Esophagus squamous epithelium (tissue), 5 donors: ENCODE measurements at places on chromosomes 7 and 10.

- DNase-seq = no peak
Observed at GRCh38 chr7:105989191-105989590, 26.1 kb downstream of the CDHR3 start.

DNA sequence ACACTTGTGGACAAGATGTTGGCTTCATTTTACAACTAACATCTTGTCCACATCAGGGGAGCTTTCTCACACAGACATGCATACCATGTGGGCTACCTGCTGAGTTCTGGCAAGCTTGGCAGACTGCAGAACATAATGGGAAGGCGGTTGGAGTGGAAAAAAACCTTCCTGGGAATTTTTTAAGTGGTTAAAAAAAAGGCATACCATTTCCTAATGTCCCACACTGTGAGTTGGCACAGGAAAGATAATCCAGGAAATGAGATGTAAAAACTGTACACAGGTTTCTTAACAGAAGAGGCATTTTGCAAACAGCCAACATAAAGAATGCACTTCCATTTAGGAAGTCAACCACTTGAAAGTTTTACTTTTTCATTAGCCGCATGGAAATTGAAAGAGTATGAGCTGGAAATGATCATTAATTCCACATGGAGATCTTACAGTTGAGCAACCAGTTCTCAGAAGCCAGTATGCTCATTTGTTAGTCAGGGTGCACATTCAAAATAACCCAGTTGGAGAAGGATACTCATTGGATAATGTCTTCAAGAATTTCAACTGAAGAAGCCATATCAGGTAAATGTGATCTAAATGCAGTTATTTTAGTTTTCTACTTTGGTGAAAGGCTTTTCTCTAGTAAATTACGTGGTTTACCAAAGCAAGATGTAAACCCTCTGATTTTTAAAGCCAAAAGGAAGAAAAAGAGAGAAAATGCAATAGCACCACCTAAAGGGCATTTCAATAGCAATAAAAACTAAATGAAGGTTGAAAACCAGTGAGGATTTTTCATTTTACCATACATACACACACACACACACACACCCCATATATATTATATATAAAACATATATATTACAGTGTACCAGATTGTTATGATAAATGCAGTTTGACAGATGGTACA lies 194.0 kb downstream of the TAX1BP1 start:
- DNase-seq = no peak

GRCh38 chr10:122446668-122447423 lies 7.6 kb upstream of the ARMS2 start:
- DNase-seq = no peak

DNA sequence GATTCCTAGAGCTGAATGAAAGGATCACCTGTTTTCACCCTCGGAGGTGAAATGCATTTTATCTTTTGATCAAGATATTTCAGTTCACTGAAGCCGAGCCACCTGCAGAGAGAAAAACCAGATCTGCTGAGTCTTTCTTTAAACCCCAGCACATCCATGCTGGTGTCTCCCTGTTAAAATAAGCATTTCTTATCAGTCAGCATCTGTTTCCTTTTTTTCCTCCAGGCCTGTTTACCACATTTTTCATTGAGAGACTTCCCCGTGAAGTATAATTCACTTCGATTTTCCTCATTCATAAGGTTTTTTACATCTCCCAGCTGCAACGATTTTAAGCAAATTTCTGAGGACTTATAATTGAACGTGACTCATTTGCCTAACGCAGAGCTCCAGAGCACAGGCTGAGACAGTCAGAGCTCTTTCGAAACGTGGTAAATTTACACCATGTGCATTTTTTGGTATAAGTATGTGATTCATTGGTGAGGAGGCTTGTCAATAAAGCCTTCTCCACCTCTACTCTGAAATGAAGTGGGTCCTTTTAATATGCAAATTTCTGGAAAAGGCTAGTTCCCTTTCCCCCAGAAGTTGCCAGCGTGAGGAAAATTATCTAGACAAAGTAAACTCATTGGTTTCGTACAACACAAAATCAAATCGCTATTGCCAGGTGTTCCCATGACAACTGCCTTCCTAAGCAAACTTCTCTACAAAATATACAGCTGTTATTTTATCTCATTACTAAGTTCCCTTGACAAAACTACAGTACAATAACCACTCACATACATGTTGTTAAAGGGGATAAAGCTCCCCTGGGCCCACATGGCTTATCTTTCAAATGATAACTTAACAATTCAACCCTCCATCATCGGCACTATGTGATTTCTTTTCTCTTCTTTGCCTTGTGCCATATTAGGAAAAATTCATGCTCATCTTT lies 374.8 kb upstream of the AKR1E2 start:
- no peak for DNase-seq

DNA sequence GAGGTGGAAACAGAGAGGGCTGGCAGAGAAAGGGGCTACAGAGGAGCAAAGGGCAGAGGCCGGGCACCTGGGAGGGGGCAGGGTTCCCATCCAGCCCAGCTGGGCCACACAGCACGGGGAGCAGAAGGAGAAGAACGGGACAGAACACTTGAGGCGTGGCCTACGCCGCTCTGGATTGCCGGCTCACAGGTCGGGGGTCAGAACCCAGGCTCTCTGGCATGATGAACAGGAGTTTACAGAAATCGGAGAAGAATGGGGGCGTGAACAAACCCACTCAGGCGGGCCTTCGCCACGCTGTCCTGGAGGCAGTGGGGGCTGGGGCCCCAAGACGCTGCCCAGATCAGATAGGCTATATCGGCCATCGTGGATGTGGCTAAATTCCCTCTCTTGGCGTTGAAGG lies 362.2 kb upstream of the SHH start:
- DNase-seq = no peak

DNA sequence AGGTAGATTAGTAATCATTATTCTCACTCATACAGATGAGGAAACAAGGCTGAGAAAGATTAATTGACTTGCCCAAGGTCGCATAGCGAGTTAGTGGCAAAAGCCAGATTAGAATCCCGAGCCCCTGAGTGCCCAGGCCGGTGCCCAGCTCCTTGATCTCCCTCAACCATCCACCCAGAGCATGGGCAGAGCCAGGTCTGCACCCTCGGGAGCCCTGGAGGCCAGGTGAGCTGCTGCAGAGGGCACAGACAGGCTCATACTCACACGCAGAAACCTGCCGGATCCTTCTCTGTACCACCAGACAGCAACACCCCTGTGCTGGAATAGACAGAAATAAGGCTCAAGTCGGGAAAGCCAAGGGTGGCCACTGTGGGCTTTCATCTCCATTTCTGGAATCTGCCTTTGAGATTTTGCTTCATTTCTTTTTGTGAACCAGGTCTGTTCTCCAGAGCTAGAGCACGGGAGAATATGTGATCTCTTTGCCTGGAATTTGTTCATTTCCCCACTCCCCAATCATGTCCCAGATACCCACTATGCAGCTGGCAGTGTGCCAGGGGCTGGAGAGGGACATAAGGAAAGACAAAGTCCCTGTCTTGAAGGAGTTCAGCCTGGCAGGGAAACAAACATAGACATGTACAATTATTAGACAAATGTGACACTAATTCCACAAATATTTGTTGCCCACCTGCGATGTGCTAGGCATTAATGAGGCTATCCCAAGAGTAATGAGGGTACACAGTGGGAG lies 5.5 kb downstream of the AFAP1L2 start:
- no peak for DNase-seq

GRCh38 chr7:117790731-117791130 lies 82.5 kb downstream of the CTTNBP2 start:
- no peak for DNase-seq

- DNase-seq = no peak
Observed at GRCh38 chr10:28845009-28845682, 167.8 kb downstream of the BAMBI start.

DNA sequence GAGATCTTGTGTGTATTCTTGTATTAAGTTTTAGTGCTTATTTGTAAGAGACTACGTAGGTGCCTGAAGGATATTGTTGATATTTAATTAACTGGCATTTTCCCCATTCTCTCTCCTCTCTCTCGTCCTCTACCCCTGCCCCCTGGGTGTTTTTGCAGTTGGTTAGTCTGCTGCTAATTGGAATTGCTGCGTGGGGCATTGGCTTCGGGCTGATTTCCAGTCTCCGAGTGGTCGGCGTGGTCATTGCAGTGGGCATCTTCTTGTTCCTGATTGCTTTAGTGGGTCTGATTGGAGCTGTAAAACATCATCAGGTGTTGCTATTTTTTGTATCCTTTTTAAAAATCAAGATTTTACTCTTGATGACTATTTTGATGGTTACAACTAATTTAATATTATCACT lies 22.5 kb downstream of the TSPAN13 start:
- DNase-seq = no peak

DNA sequence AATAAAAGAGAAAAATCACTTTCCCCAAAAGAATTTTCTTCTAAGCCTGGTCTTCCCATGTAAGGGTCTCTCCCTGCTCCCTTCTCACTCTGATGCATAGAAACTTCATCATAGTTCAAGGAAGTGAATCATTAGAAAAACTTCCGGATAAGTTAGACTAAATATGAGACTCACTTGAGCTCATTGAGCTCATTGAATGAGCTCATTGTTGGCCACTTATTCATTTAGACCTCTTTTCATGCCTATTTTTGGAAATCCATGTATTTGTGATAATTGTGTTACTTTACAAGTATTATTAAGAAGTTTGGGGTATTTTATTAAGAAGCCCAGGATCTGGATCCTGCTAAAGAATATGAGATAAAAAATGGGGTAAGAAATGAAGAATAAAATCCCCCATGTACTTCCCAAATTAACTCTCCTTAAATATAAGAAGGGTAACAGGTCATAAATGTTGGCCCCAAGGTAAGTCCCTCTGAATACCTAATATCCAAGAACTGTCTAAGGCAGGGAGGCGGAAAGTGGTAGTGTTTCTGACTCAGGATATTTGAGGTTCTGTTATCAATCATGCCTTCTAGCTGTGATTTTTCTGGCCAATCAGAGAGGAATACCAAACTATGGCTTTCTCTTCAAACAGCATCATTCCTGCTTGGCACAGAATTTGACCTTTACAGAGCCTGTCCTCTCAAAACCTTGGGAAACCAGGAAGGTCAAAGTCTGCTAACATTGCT lies 236.5 kb upstream of the PTN start:
- no peak for DNase-seq

- no peak for DNase-seq
Observed at GRCh38 chr10:89792187-89792586, 90.8 kb downstream of the KIF20B start.

DNA sequence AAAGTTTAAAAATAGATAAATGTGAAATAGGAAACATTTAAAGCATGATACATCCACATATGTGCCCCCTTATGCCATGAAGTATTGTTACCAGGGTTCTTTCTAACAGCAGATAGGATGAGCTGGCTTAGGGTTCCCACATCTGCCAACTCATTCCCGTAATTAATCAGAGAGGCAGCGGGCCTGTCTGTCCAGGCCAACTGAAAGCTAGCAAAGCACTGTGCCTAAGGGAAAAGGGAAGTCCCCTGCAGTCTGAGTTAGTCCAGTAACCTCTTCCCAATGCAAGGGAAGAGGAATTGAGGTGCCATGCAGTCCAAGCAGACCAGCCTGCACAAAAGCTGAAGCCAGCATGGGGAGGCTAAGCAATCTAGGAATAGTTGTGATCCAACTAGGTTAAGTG lies 18.3 kb upstream of the ZC3HAV1L start:
- no peak for DNase-seq

DNA sequence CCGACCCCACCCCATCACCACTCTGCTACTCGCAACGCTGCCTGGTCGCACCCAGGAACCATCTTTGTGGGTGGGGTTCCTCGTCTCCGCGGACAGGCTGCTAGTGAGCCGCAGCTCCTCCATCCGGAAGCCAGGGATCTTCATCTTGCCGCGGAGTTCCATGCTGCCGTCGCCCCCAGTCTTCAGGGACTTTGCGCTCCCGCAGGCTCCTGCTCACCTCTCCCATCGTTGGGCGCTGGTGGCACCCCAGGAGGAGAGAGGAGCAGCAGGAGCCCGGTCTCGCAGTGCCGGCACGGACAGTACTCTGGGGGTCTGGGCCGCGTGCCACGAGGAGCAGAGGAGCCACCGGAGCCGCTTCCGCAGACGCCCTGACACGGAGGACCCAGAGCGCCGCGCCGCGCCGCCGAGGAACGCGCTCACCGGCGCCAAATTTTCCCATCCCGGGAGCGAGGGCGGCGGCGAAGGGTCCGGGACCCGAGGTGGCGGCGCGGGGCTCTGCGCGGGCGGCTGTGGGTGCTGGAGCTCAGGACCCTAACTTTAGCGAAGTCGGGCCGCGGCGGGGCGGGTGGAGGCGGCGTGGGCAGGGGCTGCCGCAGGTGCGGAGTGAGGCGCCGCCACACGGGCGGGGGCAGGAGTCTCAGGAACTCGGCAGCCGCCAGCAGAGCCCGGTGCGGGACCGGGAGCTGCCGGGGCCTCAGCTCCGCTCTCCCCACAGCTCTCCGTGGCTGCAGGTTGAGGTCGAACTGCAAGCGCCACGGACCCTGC lies 750.1 kb upstream of the SORCS1 start:
- DNase-seq = no peak

GRCh38 chr7:158569858-158570323 lies 17.7 kb downstream of the PTPRN2 start:
- no peak for DNase-seq

- no peak for DNase-seq
Observed at GRCh38 chr10:103069453-103070331, 123.4 kb downstream of the NT5C2 start.

GRCh38 chr7:15795393-15795792 lies 108.9 kb upstream of the MEOX2 start:
- DNase-seq = no peak

DNA sequence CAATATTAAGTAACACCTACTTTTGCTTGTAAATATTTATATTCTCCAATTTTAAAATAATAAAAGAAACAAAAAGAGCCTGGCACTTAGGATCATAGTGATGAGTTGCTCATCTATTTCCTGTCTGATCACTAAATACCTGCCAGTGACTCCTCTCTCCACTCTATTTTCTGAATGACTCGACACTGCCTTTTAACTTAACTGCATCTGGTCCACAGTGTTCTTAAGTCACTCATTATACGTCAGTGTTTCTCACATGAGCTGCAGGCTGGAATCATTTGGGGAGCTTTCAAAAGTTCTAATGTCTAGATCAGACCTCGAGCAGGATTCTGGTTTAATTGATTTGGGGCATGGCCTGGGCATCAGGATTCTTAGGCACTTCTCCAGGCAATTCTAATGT lies 78.0 kb upstream of the AGBL3 start:
- no peak for DNase-seq

DNA sequence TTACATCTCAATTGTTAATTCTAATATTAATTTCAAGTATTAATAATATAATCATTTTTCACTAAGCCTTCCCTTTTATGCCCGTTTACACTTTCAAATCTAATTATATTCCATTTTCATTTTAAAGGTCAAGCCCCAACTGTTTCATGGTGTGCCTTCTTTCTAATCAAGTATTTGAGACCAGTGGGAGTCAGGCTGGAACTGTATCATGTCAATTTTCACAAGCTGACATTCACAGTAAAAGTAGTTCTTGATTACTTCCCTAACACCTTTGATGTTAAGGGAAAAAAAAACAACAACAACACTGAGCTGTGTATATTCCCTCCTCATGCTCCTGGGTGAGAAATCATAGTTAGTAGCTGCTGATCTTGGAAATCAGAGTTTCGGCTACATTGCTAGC lies 38.1 kb downstream of the SFTPD start:
- no peak for DNase-seq
